Caco-2 (cell line): ENCODE measurements at places on chromosomes 4 and X. TPM values are rescaled to one million over a fixed set of nuclear protein-coding genes. Genes with fewer than 3 reads are reported as not detected.

The KIT gene
- total RNA-seq = 1.7 and 2.0 TPM in 2 replicates

The TMEM156 gene
- total RNA-seq = not detected in 2 replicates

DNA sequence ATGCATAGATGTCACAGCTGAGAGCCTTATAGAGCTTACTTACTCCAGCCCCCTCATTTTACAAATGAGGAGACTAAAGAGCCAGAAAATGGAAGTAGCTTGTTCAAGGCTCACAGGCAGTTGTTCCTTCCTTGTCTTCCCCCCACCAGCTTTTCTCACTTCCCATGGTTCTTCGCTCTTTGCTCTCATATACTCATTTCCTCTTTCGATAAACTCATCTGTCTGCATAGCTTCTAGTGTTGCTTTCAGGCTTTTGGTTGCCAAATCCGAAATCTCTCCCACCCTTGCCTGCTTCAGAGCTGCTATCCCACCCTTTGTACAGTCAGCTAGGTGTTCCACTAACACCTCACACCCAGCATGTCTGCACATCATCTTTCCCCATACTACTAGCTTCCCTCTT lies 25.0 kb upstream of the GJB1 start:
- DNase-seq = no peak
- no peaks in the 10 kb centered on the region for H3K36me3 ChIP-seq
- H3K4me3 ChIP-seq = no peak overlapping the region
- no peak overlapping the region for H3K27ac ChIP-seq
- H3K4me1 ChIP-seq = no peaks in the 10 kb centered on the region; the same call in 1 of the 2 replicates

The OPRPN gene
- total RNA-seq = not detected in 2 replicates

The FAM184B gene
- total RNA-seq = not detected in 2 replicates

- no peak for DNase-seq
- H3K27me3 ChIP-seq = no peaks in the 10 kb centered on the region
- no peaks in the 10 kb centered on the region for H3K4me1 ChIP-seq
- H3K36me3 ChIP-seq = no peaks in the 10 kb centered on the region
- no peak overlapping the region for H3K4me3 ChIP-seq
Observed at GRCh38 chr4:79223993-79224776, 101.7 kb downstream of the NAA11 start.

GRCh38 chr4:85489273-85489981 lies 14.5 kb downstream of the ARHGAP24 start:
- H3K36me3 ChIP-seq = no peaks in the 10 kb centered on the region
- H3K4me3 ChIP-seq = no peak overlapping the region
- H3K27me3 ChIP-seq = no peaks in the 10 kb centered on the region
- H3K4me1 ChIP-seq = no peaks in the 10 kb centered on the region
- no peak overlapping the region for H3K27ac ChIP-seq
